Activated CD4-positive, alpha-beta T cell treated with anti-CD3 and anti-CD28 coated beads for 1 hour (primary cell): ENCODE measurements at places on chromosomes 1 and 21.
A peak's percentile ranks its signal among the peaks of the same experiment; 100 is the strongest.

- DNase-seq, result no peak
Measured at GRCh38 chr1:94094469-94095111, 26.4 kb downstream of the ABCA4 start.

- no peak for DNase-seq
Measured at GRCh38 chr1:82845866-82846265, 1045.1 kb downstream of the ADGRL2 start.

DNA sequence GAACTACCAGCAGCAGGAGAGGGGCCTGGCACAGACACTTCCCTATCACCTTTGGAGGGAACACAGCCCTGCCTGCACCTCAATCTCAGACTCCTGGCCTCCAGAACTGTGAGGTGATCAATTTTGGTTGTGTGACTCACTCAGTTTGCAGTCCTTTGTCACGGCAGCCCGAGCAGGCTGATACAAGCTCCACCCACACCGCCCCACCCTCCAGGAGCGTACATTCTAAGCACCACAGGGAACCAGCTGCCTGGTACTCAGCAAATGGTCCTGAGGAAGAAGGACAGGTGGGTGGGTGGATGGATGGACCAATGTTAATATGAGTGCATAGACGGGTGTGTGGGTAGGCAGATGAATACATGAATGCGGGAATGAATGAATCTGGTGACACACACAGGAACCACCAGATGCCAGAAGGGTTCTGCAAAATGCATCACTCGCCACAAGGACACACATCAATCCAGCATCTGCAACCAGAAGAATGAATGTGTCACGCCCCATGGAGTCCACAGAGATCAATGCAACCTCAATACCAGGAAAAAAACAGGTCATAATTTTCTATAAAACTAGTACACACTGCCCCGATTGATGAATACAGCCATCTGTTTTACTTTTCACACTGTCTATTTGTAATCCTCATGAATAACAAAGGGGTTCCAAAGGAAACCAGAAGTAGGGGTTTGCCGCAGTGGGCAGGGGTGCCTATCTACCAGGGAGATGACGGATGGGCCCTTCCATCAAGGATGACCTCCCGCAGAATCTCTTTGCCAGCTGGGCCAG is 284.5 kb downstream of the NPHP4 start:
- DNase-seq, result no peak

GRCh38 chr1:178465011-178465410 is 31.8 kb downstream of the CLEC20A start:
- DNase-seq, result no peak

DNA sequence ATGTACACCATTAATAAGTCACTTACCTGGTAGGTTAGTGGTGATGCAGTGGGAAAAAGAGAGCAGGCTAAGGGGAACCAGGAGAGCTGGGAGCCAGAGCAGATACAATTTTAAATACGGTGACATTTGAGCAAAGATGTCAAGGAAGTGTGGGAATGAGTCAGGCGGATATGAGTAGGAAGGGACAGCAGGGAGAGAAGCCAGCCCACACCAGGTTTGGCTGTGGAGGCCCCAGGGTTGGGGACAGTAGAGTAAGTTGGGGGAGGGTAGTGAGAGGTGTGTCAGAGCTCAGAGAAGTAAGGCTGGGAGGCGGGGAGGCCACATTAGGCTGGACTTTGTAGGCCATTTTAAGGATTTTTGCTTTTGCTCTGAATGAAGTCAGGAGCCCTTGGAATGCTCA is 482.0 kb downstream of the DISC1 start:
- no peak for DNase-seq

GRCh38 chr1:240109130-240109529 is 17.4 kb downstream of the FMN2 start:
- no peak for DNase-seq

- DNase-seq, result peak; percentile 31
Measured at GRCh38 chr1:199113265-199113869, 474.5 kb downstream of the PTPRC start.

DNA sequence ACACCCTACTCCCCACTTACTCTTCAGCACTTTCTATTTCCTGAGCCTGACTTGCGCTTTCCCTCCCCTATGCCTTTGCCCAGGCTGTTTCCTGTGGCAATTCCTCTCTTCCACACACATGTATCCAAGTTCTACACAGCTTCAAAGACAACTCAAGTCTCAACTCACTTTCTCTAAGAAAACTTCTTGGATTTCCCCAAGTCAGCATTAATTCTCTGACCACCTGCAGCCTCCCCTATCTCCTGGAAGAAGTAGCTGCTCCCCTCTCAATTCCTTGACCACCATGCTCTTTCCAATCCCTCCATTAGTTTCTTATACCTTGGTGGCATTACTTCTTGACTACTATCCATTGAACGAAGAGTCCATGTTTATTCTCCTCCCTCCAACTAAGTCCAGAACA is 42.8 kb downstream of the NMNAT2 start:
- DNase-seq, result no peak

DNA sequence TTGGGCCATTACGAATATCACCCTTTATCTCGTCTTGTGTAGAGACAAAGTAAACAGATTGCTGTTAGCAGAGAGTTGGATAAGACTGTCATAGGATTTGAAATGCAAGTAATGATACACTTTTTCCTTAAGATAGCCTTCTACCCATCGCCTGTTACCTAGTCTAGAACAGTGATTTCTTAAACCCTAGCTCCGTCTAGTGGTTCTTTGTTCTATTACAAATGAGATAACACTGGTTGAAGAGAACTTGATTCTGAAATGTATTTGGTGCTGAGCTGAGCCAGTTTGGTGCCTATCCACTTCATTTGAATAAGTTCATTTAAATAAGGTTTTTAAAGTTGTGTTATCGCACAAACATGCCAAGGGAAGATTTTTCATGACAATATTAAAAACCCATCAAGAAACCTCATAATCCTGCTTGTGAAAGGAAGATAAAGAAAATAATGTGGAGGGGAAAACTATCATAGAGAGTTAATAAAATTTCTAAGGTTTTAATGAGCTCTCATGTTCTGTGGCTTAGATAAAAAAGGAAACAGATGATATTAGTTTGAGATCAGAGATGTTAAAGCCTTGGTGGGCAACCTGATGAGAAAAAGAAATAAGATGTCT is 1.5 kb upstream of the KCNH1 start:
- no peak for DNase-seq
